ENCODE measurements at places on chromosomes 12 and 14.
A peak's percentile ranks its signal among the peaks of the same experiment; 100 is the strongest.

- DNase-seq, result no peak
Measured at GRCh38 chr14:101495827-101496775, 65.2 kb upstream of the DIO3 start.

- DNase-seq, result no peak
Measured at GRCh38 chr12:113500782-113501311, 29.2 kb upstream of the LHX5 start.

GRCh38 chr12:54853933-54854538 is at the start of gene MUCL1:
Gene MUCL1, plus strand, starts transcription at chr12:54854516. Its CDS starts 67 bp downstream, at chr12:54854583.
- peak; percentile 74 for DNase-seq

GRCh38 chr14:39265033-39265432 is 31.3 kb downstream of the MIA2 start:
- DNase-seq, result no peak

DNA sequence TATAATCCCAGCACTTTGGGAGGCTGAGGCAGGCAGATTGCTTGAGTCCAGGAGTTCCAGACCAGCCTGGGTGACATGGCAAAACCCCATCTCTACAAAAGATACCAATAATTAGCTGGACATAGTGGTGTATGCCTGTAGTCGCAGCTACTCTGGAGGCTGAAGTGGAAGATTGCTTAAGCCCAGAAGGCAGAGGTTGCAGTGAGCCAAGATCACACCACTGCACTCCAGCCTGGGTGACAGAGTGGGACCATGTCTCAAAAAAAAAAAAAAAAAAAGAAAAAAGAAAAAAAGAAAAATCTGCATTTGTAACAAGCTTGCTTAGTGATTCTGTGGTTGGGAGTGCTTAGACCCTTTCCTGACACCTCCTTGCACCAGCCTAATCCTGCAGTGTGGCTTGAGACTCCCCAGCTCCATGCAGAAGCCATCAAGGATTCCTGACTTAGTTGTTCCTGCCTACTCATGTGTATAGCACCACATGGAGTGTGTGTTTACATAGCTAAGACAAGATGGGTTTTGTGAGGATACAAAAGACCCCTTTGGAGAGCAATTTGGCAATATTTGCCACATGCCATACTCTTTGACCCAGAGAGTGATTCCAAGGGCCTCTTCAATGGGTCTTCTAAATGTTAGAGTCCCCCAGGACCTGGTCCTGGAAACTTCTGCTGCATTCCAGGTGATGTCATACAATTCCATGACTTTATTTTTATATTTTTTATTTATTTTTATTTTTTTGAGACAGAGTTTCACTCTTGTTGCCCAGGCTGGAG is 5.1 kb upstream of the TMED10 start:
- no peak for DNase-seq

DNA sequence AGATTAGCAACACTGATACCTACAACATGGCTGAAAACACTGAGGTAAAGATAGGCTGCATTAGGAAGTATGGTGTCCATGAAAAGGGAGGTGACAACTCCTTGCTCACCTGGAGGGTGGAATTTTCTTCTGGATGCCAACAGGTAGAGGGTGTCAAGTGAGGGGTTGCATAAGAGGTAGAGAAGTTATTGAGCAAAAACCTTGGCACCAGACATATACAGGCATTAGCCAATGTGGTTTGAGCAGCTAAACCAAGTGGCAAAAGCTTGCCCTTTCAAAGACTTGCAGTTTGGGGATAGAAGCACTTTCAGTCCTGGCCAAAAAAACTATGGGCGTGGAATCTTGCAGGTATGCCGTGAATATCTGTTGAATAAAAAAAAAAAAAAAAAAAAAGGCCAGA is 3.8 kb downstream of the RITA1 start:
- no peak for DNase-seq
